ENCODE measurements at places on chromosomes 11 and 22.

GRCh38 chr11:63710476-63711217 lies 29.3 kb downstream of the RTN3 start:
- DNase-seq: peak; percentile 76

DNA sequence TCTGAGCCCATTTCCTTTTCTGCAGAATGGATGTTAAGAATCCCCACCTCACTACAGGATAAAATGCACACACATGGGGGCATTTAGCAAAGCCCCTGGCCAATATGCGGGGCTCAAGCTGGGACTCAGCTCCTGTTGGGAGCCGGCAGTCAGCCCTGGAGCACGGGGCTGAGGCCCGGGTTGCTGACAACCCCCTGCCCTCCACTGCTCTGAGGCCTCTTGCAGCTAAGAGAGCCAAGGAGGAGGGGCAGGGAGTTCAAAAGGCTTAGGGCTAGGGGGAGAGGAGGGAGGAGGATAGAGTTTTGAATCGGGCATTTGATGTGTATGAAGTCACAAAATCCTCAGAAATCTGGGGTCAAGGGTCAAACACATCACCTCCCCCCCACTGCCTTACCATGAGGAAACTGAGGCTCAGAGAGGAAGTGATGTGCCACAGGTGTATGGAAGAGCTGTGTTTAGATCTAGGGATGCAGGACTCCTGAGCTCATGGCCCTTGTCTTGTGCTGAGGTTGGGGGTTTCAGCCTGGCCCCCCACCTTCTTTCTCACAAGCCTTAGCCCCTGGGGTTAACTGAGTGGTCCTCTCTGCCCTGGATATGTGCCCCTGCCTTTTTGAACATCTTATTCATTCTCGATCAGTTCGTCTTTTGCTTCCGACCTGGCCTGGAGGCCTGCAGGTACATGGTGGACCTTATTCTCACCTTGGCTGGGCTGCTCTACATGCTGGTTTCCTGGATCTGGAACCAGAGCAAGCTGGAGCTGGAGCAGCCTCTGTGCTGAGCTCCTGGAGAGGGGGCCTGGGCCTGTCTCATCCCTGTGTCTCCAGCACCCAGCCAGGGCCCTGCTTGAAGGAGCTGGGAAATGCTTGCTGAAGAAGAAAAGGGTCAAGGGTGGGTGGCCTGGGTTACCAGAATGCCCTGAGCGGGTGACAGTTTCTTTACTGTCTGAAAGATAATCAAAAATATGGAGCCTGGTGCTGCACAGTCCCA lies 80.3 kb downstream of the LRRC32 start:
- DNase-seq: no peak

- DNase-seq: no peak
These were observed 56.6 kb upstream of the FDX1 start for GRCh38 chr11:110373051-110373702.

DNA sequence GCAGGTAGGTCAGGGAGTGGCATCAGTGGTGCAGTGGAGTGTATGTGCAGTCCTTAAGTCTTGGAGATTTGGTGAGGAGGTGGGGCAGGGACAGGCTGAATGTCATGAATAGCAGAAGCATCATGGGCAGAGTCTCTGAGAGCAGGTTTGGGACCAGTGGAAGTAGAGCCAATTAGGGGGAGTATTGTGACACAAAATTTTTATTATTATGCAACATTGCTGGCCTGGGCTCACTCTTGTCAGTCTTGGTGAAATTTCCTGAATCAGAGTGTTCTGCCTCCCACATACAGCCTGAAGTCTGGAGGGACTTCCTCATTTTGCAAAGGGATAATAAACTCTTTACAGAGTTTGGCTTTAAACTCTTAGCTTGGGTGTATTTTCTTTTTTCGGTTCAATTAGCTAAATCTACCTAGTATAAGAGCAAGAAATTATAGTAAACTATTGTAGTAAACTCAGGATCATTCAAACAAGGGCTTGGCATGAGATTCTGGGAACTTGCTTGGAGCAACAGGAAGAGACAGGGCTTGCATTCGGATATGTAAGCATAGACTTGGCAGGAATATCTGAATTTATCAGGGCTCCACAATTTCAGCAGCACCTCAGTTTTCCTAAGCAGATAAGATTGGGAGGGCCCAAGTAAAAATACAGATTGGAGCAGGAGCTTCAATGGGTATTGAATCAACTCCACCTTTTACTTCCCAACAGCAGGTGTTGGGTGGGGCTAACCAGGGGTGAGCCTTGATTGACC lies 67.7 kb downstream of the FDX1 start:
- DNase-seq: no peak

DNA sequence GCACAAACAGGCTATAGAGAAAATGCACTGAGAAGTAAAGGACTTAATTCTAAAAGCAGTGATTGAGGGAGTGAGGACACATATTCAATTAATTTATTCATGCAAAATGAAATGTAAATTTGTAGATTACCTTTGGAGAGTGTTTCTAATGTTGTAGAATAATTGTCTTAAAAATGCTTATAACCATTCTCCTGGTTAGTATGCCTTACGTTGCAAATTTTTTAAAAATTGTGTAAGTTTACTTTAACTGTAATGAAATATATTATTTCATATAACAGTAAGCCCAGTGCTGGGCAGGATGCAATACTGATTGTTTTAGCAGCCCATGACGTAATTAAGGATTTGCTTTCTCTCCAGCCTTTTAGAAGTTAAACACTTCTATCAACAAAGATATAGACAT lies 26.6 kb downstream of the OR52E1 start:
- no peak for DNase-seq

DNA sequence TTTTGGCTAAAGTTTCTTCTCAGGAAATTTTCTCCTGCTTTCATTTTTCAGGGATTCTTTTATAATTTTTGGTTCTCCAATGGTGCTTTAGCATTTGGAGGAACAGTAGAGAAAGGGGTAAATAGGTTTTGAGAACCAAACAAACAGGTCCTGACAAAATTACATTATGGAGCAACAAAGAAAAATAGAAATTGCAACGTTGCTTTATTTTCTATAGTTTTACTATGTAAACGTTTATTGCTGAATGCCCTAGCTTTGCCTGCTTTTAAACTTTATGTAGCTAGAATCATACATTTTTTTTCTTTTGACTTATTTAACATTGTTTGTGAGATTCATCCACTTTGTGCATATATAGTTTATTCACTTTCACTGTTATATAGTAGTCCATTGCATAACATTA lies 43.8 kb upstream of the OR5P2 start:
- DNase-seq: no peak

GRCh38 chr11:64698427-64698826 lies 24.6 kb downstream of the NRXN2 start:
- DNase-seq: no peak
